ENCODE measurements at places on chromosomes 11 and 22. TPM values are rescaled to one million over a fixed set of nuclear protein-coding genes. Genes with fewer than 3 reads are reported as not detected.

- no peaks in the 10 kb centered on the region for H3K27me3 ChIP-seq
- peak overlapping the region; percentile 92 for H3K27ac ChIP-seq
Measured at GRCh38 chr22:27748751-27749191, 52.8 kb downstream of the MN1 start.

DNA sequence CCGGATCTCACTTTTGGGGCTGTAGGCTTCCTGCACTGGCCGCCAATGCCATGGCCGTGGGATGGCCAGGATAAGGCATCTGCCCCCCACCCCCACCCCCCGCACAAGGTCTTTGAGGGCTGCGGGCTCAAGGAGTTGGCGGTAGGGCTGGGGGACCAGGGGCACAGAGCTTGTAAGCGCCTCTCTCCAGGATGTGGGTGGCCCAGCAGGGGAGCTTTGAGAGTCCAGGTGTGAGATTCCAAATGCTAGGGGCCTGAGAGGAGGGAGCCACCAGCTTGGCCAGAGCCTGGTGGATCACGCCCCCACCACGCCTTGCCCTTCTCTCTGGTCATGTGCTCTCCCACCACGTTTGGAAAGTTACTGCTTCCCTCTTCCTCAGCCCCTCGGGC, 5.0 kb downstream of the CD81 start:
- peaks cover 61% of the 10 kb centered on the region for H3K4me1 ChIP-seq
- peak overlapping the region; percentile 75 for H3K27ac ChIP-seq
- H3K4me3 ChIP-seq = no peak overlapping the region
- no peak for DNase-seq
- H3K27me3 ChIP-seq = no peaks in the 10 kb centered on the region

CHEK2 gene
- total RNA-seq = 11.2 TPM

GRCh38 chr11:117523680-117524079, 196.0 kb downstream of the CEP164 start:
- no peaks in the 10 kb centered on the region for H3K4me1 ChIP-seq
- H3K27me3 ChIP-seq = peaks cover 6% of the 10 kb centered on the region

LTO1 gene
- 21.4 TPM for total RNA-seq

DNA sequence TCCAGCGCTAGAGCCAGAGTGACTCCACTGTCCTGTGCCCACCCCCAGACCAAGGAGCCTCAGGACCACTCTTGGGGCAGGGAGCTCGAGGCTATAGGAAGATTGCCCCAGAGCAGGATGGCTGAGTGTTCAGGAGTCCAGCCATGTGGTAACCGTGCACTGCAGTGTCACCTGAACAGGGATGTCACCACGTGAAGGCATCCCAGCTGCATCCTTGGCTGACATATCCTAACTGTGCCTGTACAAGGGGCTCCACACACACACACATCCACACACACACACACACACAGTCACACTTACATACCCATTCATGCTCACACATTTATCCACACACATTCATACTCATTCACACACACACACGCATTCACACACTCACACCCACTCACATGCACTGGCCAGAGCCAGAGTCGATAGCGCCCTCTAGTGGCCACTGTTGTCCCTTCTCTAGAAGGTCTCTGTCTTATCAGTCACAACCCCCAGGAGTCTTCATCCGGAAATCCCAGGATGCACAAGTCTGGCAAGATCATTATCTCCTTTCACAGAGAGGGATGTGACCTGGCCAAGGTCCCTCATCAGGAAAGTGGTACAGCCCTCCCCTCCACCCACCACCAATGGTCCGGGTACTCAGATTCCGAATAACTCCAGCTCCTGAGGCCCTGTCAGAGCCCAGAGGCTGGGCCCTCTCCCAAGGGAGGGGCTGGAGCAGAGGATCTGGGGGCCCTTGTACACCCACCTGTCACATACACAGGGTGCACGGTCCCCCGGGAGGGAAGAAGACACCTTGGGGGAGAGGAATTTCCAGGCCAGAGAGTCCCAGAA, 55.1 kb downstream of the IGLL5 start:
- H3K4me1 ChIP-seq = no peaks in the 10 kb centered on the region
- DNase-seq = peak; percentile 83
- H3K36me3 ChIP-seq = no peaks in the 10 kb centered on the region
- H3K27ac ChIP-seq = no peak overlapping the region
- no peak overlapping the region for H3K4me3 ChIP-seq
- peaks cover 12% of the 10 kb centered on the region for H3K27me3 ChIP-seq

DNA sequence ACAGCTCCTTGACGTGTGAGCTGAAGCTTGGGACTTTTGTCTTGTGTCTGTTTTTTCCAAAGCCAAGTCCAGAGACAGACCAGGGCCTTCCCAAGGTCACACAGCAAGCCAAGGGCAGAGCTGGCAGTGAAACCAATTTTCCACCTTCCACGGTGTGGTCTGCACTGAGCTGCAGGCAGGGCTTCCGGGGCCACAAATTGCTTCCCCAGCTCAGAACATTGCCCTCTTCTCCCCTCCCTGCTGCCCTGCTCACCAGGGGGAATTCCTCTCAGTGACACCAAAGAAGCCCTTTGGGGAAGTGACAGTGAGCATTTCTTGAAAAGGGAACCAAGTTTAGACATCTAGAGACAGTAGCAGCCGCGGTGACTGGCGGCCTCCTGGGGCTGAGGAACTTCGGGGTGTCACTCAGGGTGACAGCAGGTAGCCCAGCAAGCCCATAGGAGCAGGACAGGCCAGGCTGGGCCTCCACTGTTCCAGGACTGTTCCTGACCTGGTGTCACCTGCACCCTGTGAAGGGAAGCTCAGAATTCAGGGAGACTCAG, 9.2 kb downstream of the FXYD2 start:
- H3K27ac ChIP-seq = peak overlapping the region; percentile 16
- peaks cover 28% of the 10 kb centered on the region for H3K4me1 ChIP-seq
- no peak for DNase-seq
- H3K27me3 ChIP-seq = peaks cover 9% of the 10 kb centered on the region
- H3K4me3 ChIP-seq = no peak overlapping the region

GRCh38 chr22:49867303-49868265, 13.9 kb downstream of the ZBED4 start:
- H3K36me3 ChIP-seq = peaks cover 47% of the 10 kb centered on the region
- no peak overlapping the region for H3K4me3 ChIP-seq
- H3K27ac ChIP-seq = no peak overlapping the region

IFITM10 gene
- 24.0 TPM for total RNA-seq

- H3K27me3 ChIP-seq = no peaks in the 10 kb centered on the region
- no peak overlapping the region for H3K27ac ChIP-seq
- no peaks in the 10 kb centered on the region for H3K36me3 ChIP-seq
Measured at GRCh38 chr22:44160421-44160820, 20.3 kb upstream of the PARVG start.

DNA sequence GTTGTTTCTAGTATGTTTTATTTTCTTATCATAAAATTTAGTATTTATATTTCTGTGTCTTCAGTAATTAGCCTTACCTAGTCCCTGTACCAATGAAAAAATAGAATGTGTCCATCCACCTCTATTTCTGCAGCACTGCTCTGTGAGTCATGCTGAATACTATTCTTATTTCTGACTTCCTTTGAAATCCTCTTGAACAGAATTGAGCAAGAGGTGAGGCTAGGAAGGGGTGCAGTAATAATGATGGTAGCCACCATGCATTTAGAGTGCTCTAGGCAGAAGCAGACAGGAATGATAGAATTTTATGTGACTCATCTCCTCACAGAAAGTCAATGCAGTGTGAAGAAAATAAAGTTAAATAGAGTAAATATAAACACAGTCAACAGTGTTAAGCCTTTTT, 60.0 kb downstream of the OR10A6 start:
- no peaks in the 10 kb centered on the region for H3K36me3 ChIP-seq
- no peak overlapping the region for H3K4me3 ChIP-seq
- DNase-seq = no peak
- H3K27me3 ChIP-seq = peaks cover 11% of the 10 kb centered on the region

- DNase-seq = no peak
- H3K4me3 ChIP-seq = no peak overlapping the region
- no peaks in the 10 kb centered on the region for H3K27me3 ChIP-seq
- no peaks in the 10 kb centered on the region for H3K4me1 ChIP-seq
- H3K36me3 ChIP-seq = no peaks in the 10 kb centered on the region
- H3K27ac ChIP-seq = no peak overlapping the region
Measured at GRCh38 chr11:131491503-131491902, 121.1 kb downstream of the NTM start.

ANKK1 gene
- not detected for total RNA-seq

- DNase-seq = no peak
- no peaks in the 10 kb centered on the region for H3K36me3 ChIP-seq
- no peaks in the 10 kb centered on the region for H3K4me1 ChIP-seq
Measured at GRCh38 chr11:131810541-131810940, 440.1 kb downstream of the NTM start.

DNA sequence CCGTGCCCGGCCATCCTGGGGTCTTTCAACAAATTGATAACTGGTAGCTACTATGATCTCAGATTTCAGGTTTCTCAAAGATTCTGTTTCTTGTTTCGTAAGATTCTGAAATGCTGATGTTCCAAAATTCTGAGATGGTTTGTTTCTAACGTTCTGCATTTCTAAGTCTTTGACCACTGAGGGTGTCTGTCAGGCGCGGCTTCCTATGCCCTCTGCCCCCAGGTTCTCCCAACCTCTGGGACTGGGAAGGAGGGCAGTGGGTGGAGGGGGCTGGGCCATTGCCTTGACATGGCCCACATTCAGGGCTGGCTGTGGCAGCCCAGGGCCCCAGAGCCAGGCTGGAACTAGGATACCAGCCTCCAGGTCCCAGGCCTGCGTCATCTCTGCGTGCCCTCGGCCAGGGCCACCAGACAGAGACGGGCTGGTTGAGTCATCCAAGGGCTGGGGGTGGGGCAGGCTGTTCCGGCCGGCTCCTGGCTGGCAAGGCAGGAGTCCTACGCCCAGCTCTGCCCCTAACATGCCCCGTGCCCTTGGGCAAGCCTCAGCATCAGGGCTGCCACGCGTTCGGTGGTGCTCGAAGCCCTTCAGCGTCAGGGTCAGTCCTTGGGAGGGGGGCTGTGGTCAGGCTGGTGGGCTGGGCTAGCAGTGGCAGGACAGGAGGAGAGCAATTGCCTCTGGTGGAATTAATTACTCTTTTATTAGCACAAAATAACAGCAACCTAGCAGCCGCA, 5.2 kb downstream of the TMEM134 start:
- H3K27me3 ChIP-seq = no peaks in the 10 kb centered on the region
- no peaks in the 10 kb centered on the region for H3K36me3 ChIP-seq
- peak overlapping the region; percentile 64 for H3K27ac ChIP-seq
- peak overlapping the region; percentile 80 for H3K4me3 ChIP-seq
- H3K4me1 ChIP-seq = peaks cover 26% of the 10 kb centered on the region
- no peak for DNase-seq

PLEKHA7 gene
- total RNA-seq = 14.9 TPM

DNA sequence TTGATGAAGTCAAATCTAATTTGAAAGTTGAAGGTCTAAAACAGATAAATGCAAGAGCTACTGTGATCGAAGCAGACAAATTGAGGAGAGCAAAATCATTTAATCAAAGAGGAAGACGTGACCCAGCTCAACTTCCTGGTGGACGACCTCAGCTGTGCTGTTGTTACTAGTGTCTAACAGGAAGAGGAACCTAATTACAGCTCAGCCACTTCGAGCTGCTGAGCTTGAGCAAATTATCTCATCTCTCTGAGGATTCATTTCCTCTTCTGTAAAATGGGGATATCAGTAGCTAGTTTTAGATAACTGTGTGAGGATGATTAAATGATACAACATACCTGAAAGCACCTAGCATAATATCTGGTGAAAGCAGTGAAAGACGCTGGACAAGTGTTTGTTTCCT, 48.6 kb upstream of the OLFML1 start:
- H3K4me3 ChIP-seq = no peak overlapping the region
- peaks cover 12% of the 10 kb centered on the region for H3K27me3 ChIP-seq
- H3K36me3 ChIP-seq = no peaks in the 10 kb centered on the region
- H3K27ac ChIP-seq = no peak overlapping the region
- no peak for DNase-seq

DNA sequence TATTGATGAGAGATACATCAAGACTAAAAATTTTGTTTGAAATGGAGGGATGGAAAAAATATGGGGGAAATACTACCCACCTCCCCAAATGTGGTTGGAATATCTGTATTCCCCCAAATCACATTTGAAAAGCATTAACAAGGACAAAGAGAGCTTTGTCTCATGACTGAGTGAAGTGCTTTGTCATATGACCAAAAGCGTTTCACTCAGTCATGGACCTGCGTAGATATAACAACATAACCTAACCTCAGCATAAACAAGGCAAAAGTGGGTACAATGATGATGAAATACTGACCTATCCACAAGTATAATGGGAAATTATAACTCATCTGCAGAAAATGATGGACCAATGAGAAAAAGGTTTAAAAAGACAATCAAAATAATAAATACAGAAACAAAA, 418.3 kb downstream of the TBC1D22A start:
- H3K4me3 ChIP-seq = no peak overlapping the region
- H3K27me3 ChIP-seq = no peaks in the 10 kb centered on the region
- H3K27ac ChIP-seq = no peak overlapping the region
- no peak for DNase-seq

DNA sequence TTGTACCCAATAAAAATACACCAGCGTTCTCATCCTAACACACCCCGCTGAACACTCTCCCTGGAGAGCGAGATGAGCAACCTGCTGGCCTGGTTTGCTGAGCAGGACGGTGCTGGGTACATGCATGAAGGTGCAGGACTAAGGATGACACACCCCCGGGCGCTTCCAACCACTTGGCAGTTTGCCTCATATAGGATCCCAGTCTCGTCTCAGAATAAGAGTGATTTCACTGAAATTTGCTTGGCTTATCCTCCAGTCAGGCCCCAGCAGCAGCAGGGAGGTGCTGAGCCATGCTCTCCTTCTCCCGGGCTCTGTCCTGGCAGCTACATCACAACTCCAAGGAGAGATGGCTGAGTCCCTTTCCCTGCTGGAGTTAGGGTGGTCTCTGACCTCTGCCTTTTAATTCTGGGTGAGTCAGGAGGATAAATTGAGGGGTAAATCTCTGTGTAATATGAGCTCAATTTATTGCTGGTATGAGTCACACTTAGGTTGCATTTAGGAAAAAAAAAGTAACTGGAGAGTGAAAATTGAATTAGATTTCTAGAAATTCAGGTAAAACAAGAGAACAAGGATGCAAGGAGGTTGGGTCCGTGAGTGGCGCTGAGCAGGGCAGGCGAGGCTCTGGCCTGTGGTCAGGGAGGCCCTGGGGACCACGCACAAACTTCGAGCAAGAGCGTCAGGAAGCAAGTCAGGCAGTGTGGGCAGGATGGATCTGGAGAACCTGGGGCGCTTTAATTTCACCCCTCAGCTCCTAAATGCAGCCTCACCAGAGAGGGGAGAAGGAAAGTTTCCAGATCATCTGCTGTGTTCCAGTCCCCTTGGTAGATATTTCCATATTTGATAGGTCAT, 974.0 kb downstream of the TBC1D22A start:
- H3K4me3 ChIP-seq = no peak overlapping the region
- H3K27me3 ChIP-seq = no peaks in the 10 kb centered on the region
- H3K27ac ChIP-seq = no peak overlapping the region

Data from osteocyte (in vitro differentiated cells).